Urinary bladder (tissue), 4 donors: ENCODE measurements at places on chromosomes 2 and 18. TPM values are rescaled to one million over a fixed set of nuclear protein-coding genes. Genes with fewer than 3 reads are reported as not detected.

ZNF521 gene
- 13.1 TPM for polyA plus RNA-seq

- DNase-seq: no peak
Measured at GRCh38 chr18:63292831-63293683, 26.5 kb downstream of the BCL2 start.

GRCh38 chr18:37294951-37295350 is 270.6 kb downstream of the CELF4 start:
- DNase-seq: no peak

TGFA gene
- polyA plus RNA-seq: 2.1 TPM

- DNase-seq: no peak
Measured at GRCh38 chr2:104749856-104750460, 104.0 kb upstream of the POU3F3 start.

FAP gene
- polyA plus RNA-seq: 2.2 TPM

- DNase-seq: no peak
Measured at GRCh38 chr2:65293376-65293775, 65.7 kb downstream of the ACTR2 start.

- no peak for DNase-seq
Measured at GRCh38 chr2:224591220-224591619, 6.1 kb upstream of the CUL3 start.

- no peak for DNase-seq
Measured at GRCh38 chr2:111099402-111099801, 21.3 kb upstream of the BCL2L11 start.

DNA sequence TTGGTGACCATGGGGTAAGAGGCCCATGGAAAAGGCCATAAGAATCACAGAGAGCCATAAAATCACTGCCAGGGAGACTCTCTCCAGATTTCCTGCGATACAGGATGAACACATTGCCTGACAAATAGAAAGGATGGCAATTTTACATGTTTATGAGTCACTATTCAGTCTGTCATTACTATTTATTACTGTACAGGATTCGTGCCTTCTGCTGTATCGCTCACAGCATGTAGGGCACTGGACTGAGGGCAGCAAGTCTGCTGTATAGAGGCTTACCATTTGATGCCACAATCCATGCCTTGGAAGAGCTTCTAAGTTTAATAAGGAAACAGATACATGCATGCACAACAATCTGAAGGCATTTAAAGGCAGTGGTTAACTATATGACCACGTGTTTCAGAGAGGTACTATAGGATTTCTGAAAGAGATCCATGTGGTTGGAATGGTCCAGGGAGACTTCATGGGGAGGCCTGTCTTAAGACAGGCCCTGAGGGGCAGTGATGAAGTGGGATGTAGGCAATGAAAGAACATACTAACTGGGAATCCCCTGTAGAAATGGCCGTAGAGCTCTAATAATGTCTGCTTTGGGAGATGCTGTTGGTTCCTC is 702.4 kb upstream of the RAB6C start:
- no peak for DNase-seq

DNA sequence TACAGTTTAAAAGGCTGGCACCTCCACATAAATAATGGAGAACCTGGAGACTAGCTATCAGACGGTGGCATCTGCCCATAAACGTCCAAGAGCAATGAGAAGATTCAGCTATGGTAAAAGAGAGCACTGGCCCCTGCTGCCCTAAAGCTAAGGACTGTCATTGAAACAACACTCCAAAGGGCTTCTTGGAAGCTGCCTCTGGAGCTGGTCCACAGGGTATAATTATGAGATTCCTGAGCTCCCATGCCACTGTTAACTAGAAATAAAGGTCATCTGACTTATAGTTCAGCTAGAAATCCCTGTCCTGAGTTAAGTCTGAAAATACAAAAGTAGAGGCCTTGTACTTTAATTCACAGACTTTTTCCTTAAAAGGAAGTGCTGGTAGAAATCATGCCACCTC is 39.9 kb upstream of the RBMS1 start:
- DNase-seq: no peak

TCF23 gene
- 0.08 TPM for polyA plus RNA-seq

GRCh38 chr2:64260817-64261216 is 116.6 kb upstream of the PELI1 start:
- DNase-seq: no peak

GRCh38 chr2:234320066-234320465 is 176.8 kb downstream of the ARL4C start:
- no peak for DNase-seq

DNA sequence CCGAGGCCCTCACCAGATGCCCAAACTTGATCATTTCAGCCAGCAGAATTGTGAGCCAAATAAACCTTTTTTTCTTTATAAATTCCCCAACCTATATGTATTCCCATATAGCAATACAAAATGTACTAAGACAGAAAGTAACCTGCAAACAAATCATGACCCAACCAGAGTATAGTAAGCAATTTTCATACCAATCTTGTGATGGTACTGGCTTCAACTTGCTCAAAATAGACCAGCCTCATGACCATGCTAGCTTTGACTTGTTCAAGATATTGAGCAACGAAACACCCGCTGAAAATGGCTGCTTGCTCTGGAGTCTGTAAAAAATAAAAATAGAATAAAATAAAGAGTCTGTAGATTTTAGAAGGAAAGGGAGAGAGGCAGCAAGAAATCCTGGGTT is 97.6 kb downstream of the C1D start:
- no peak for DNase-seq

DNA sequence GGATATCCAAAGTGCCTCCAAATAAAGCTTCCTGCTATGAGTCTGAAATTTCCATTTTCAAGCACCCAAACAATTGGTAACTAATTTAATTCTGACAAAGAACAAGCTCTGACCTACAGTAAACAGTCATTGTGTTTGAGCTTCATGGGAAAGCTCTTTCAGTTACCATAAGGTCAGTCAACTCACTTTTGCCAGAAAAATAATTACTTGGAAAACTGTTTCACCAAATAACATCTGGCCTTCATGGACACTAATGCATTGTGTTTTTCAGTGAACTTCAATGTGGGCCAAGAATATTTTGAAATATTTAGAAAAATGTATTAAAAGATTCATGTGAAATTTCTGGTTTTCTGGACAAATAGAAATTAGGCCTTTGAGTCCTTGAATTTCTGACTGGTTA is 369.9 kb downstream of the GALR1 start:
- no peak for DNase-seq
